Fibroblast of mammary gland (primary cell): ENCODE measurements at places on chromosomes 6 and 20.

DNA sequence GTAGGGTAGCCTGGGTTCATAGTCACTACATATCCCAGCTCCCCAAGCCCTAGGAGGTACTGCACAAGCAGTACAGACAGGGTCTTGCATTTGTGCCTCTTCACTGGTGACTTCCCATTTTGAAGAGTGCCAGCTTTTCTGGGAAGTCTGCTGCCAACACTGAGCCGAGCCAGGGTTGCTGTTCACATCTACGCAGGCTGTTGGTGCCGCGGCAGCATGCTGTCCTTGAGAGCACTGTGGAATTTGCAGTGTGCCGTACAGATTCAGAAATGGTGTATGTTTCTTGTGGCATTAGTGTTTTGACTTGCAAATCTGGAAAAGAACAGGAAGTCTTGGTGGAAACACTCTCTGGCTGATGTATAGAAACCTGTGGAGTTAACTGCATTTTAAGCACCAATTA is 67.5 kb downstream of the JARID2 start:
- DNase-seq = no peak

GRCh38 chr20:45279992-45280391 is 25.6 kb upstream of the SLPI start:
- no peak for DNase-seq

DNA sequence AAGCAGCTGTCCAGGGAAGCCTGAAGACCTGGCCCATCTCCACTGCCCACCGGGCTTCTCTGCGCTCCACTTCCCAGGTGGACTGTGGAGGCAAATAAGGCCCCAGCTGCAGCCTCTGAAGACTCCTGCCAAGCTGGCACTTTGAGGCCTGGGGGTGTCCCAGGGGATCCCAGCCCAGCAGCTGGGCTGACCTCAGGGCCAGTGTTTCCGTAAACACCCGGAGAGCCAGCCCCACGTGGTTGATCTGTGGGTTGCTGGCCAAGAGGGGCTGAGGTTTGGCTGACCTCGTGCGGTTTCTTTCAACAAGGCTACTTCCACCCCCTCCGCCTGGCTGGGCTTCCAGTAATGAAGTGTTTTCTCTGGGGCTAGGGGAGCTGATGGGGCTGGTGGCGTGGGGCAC is 12.4 kb upstream of the CCN5 start:
- DNase-seq = peak; percentile 98

- peak; percentile 21 for DNase-seq
Observed at GRCh38 chr6:116215414-116215813, 38.5 kb downstream of the TSPYL4 start.

DNA sequence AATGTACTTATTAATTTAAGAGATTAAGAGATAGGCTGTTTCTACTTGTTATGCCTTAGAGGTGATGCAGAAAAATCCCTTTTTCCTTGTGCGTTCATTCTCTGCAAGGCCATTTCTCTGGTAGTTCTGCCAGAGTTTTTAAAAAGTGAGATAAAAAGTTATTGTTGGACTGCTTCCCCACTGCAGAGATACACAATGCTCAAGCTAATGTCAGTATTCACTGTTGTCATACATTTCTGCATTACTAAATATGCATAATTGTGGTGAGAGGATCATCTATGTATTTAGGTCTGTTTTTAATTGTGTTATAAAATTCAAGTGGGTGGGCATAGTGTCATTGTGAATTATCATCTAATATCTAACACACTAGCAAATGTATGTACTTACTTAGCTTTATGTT is 600.4 kb downstream of the HTR1B start:
- DNase-seq = no peak

- DNase-seq = peak; percentile 74
Observed at GRCh38 chr6:144408161-144408560, 123.0 kb downstream of the UTRN start.

DNA sequence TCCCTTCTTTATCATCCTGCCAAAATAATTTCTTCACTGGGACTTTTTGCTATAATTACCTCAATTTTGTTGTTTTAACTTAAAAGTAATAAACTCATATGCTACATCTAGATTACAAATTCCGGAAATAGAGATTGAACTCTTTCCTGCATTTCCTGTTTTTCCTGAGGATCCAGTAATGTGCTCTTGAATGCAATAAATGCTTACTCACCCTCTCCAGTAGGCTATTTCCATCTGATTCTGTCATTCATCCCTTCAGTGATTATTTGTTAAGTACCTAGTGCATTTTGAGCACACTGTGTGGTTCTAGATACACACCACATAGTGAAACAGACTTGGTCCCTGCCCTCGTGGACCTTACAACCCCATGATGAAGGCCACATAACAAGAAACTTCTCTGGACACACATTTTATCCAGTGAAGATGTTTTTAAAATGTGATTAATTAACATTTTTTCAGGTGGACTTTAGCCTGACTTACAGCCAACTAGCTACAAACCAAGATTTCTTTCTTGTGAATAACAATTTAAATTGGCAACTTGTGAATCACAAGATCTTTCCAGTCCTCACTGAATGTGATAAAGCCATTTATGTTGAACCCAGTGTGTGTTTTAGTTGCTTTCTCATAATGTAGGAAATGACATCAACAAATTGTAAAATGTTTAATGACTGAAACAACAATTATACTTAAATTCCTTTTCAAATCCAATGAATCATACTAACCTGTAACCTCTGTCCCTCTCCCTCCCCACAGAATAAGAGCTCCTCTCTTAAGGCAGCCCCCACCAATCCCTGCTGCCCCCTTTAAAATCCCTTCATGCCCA is 272.3 kb downstream of the KHDC1L start:
- peak; percentile 43 for DNase-seq
